NCI-H2107 (cell line): ENCODE measurements at places on chromosomes 5 and 9.

DNA sequence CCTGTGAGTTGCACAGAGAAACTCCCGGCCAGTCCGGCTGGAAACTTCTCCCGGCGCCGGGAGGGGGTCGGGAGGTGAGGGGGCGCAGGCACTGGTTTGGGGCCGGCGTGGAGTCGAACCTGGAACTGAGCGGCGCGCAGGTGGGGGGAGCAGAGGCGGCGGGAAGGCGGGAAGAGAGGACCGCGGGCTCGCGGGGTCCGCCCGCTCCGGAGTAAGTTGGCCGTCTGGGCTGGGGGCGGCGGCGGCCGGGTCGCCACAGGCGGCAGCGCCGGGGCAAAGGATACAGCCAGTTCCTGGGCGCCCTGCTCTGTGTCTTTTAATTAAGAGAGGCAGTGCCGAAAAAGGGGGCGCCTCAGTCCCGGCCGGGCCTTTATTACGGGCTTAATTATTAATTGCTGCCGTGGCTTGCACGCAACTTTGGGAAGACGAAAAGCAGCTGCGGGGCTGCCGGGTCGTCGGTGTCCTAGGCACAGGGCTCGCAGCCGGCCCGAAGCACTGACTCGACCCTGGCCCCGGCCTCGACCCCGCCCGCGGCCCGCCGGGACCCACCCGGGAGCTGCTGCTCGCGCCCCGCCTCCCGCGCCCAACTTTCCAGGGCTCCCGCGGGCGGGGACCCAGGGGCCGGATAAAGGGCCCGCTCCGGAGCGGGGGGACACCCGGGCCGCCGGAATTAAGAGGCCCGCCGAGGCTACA lies 1.1 kb downstream of the NTNG2 start:
- DNase-seq: no peak

- no peak for DNase-seq
Observed at GRCh38 chr9:122058709-122059108, 34.4 kb downstream of the TTLL11 start.

GRCh38 chr5:113243349-113243664 lies 191.5 kb downstream of the TSSK1B start:
- no peak for DNase-seq

- no peak for DNase-seq
Observed at GRCh38 chr5:138605254-138605972, 30.2 kb upstream of the HSPA9 start.

DNA sequence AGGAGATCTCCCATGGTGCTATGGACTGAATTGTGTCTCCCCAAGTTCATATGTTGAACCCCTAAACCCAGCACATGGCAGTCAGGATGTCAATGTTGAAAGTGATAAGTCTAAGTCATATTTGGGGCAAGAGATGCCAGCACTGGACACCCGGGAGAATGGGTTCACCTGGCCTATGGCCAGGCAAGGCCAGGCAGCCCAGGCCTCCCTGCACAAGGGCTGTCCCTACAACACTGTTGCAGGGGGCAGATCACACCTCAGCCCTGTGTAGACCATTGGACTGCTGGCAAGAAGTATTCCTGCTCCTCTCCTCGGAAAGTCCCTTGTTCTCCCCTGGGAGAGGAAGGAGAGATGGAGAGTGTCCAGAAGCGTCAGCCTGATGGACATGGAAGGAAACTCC lies 240.5 kb downstream of the GADD45G start:
- no peak for DNase-seq

DNA sequence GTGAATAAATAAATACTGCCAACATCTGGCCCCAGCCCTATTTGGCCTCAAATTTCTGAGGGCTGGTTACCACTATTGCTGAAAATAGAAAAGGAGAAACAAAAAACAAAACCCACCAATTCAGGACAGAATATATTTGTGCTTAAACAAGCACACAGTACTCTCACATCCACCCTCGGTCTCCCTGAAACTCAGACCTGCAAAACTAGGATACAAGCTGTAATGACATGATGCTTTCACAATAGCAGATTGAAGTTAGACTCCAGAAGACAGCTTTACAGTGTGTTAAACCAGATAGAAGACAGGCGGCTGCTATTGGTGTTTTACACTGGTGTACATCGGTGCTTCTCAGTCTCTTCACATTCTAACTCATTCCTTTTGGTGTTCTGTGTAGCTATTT lies 214.9 kb upstream of the DMRT1 start:
- DNase-seq: no peak

DNA sequence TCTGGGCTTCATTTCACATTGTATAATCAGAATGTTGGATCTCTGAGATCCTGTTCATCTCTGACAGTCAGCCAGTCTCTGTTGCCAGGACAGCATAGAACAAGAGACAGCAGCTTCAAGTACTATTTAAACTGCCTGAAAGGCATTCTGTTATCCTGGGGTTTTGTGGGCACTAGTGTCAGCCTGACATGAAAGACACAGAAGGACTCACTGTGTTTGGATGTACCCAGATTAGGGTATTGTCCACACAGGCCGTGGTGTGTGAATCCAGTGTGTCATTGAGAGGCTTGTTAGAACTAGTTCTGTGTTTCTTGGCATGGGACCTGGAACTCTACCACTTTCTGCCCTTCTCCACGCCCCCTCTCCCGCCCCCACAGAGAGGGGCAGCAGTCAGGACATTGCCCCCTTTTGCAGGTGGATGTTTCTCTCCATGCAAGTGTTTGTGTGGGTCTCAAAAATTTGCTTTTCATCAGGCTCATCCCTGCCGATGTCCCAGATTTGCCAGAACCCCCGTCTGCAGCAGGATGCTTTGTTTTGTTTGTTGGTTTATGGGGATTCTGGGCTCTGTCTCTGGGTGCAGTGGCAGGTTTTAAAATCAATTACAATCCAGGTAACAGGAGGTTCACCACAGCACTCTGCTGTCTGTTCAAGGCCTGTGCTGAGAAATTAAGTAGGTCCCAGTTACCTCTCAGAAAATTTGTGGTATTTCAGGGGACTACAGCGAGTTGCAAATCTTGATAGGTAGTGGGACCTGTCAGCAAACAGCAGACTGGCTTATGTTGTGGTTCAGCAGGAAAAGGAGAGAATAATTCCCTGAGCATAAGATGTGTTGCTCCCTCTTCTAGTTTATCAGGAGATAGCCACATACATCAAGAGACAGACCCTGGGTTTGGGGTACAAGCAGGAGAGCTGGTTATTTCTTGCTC lies 144.6 kb downstream of the DOCK2 start:
- no peak for DNase-seq

DNA sequence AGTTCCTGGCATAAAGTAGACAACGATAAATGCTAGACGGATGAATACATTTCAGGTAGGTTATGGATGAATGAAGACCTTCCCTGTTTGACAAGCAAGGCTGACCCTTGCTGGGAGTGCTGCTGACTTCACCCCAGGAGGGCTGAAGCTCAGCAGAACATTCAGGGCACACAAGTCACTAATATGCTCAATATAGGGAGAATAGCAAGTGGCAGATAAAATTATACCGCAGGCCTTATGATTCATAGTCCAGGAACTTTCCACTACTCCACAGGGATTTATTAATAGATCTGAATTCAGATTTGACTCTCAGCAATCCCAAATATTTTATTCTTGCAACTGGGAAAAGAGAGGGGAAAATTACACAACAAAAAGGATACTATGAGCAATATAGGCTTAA lies 38.2 kb upstream of the GRAMD2B start:
- DNase-seq: no peak

DNA sequence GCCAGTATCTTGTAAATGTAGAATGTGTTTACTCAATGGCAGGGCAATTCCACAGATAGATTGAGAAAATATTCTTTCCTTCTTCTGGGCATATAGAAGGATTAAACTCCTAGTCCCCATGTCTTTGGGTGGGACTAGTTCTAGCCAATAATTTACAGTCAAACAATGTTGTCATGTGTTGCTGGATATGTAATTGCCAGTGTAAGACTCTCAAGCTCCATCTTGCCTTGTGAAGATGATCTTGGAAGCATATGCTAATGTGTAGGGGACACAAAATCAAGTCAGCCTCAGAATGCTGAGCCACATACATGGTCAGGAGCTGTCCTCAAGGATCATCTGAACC lies 386.9 kb downstream of the CETN3 start:
- DNase-seq: no peak

DNA sequence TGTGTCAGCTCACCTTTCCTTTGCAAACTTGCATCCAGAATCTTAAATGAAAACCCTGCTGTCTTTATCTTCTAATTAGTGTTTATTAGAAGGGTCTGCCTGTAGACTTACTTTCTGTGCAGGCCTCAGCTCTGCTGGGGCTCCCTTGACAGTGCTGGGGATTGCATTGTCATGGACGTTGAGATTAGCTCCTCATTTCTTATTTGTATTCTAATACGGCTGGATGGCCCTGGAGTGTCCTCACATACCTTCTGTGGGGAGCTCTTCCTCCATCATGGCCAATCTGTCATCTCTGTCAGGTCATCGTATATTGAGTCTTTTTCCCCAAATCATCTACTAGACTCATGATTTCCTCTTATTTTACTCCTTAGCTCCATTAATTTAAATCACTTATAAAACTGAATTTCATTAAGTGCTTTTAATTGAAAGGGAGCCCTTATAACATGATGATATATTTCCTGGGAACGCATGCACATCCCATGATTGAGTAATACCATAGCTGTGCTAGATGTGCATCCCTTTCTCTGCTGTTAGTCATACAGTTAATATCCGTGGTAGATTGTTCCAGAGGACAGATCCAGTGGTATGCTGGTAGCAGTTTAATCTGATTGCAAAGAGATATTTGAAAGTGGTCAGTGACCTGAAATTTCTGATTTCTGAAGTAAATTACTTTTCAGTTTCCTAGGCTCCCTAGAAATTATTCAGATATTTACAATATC lies 61.6 kb downstream of the ICE1 start:
- no peak for DNase-seq

DNA sequence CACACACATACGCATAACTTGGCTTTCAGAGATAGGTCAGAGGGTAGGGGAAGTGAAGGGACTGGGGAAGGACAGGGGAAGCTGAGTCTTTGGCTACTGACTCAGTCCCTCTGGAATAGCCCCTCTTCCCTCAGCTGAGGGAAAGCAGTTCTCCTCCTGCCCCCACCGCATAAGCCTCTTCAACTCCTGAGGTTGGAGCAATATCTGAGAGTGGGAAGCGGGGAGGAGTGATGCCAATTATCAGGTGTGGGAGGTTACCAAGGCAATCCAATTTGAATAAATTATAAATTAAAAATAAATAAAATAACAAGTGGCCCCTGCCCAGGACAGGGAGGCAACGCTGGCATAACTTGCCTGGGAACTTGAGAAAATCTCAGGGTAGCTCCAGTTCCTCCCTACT lies 1.7 kb upstream of the STOML2 start:
- DNase-seq: no peak

DNA sequence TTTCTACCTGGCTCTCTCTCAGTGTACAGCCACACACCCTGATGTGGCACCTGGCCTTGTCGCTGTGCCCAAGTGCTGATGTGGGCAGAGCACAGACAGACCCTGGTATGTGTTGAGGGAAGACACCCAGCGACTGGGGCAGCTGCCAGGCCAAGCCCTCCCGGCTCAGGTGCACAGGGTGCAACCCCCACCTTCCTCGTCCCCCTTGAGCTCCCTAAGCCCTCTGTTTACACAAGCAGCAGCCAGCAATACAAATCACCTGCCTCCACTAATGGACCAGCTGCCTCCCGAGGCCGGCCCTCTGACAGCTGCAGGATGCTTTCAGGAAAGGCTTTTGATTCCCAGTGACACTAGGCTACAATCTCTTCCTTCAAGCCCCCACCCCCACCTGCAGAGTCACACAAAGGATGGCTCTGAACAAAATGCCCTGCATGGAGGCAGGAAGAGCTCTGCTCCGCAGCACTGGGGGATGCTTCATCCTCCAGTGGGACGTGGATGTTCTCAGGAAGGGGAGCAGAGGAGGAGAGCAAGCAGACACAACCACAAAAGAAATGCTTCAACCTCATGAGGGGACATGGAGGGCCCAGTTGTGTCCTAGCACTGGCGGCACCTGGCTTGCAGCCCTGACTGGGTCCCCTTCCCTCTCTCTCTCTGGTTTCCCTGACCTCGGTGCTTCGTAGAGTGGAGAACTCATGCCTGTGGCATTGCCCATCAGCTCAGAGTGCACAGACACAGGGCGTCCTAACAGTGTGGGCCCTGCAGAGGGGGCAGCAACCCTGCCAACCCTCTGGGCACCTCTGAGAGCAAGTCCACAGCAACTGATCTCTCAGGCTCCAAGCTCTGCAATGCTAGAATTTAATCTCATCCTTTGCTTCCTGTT lies 140.8 kb downstream of the BARX1 start:
- DNase-seq: peak; percentile 71

- DNase-seq: no peak
Observed at GRCh38 chr9:79796411-79796810, 224.6 kb downstream of the TLE4 start.

- DNase-seq: no peak
Observed at GRCh38 chr5:146398826-146399225, 48.3 kb upstream of the TCERG1 start.

GRCh38 chr5:107301999-107302398 lies 368.7 kb downstream of the EFNA5 start:
- no peak for DNase-seq

DNA sequence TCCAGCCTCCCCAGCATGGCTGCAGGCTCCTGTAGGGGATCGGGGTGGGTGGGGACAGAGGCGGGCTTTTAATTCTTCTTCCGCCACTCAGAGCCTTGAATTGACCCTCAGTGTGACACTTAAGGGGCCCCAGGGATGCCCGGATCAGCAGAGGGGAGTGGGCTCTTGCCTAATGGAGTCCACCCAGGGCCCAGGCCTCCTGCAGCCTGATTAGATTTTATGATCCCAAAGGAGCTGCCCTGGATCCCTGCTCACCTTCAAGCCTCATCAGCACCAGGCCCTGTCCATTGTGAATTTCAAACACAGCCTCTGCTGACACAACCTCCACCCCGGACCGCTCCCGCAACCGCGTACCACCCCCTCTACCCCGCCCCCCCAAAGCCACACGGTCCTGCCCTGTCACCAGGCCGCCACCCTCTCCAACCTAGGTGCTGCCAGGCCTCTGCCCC lies 214.1 kb upstream of the IER5L start:
- DNase-seq: no peak

- no peak for DNase-seq
Observed at GRCh38 chr9:99601571-99602111, 220.0 kb upstream of the NR4A3 start.

DNA sequence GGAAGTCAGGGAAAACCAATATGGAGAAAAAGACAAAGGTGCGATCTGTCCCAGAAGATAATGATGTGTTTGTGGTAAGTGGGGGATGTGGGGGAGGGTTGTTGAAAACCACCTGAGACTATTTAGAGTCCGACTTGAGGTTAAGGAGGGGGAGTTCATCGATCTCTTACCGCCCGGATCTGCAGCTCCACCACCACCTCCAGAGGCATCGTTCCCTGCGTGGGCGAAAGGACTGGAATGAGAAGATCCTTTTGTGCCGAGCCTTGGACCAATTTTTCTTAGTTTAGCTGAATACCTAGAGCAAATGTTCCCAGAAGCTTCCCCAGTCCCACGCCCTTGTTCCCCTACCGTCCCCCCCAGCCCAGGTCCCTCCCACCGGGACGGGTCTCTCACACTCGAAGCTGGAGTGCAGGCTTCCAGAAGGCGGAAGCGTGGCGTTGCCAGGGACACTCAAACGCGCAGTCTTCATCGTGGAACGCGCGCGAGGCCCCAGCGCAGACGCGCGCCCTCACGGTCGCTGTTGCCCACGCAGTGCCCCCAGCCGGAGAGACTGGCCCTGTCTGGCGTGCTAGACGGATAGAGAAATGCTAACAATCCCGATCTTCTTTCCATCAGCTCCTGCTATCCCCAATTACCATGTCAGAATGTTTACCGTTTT lies at the start of gene SPATA6L:
TSS of gene SPATA6L (minus strand) at position 439 of the 658 bp plus-strand sequence. CDS start at position 209, 230 bp downstream.
- peak; percentile 52 for DNase-seq

- no peak for DNase-seq
Observed at GRCh38 chr5:150556859-150557508, 49.1 kb downstream of the NDST1 start.

GRCh38 chr9:127890053-127890452 lies 9.3 kb downstream of the ST6GALNAC6 start:
- DNase-seq: no peak
